CD4-positive, alpha-beta memory T cell (primary cell): ENCODE measurements at places on chromosomes 16 and 17.

GRCh38 chr16:87790292-87791100 is 24.7 kb upstream of the KLHDC4 start:
- DNase-seq = no peak

DNA sequence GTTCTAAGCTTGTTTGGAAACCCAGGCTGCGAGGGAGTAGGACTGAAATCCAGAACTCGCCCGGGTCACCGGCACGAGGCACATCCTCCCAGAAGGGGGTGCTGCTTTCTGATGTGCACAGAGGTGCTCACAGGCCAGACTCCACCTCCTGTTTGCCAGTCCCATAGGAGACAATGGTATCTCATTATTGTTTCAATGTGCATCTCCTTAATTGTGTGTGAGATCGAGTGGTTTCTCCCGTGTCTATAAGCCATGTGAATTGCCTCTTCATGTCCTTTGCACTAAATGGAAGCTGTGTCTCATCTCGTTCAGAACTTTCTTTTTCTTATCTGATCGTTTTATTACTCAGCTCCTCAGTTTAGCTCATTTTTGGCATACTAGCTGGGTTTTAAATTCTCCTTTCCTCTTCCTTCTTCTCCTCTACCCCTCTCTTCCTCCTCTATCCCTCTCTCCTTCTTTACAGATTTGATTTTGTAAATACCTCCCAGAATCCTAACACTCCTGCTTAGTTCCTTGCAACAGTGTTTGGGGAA is 32.1 kb upstream of the PRKCB start:
- DNase-seq = peak; percentile 69

GRCh38 chr16:68416057-68417046 is 32.0 kb downstream of the SMPD3 start:
- no peak for DNase-seq

- no peak for DNase-seq
Measured at GRCh38 chr16:80051040-80051439, 450.5 kb upstream of the MAF start.

GRCh38 chr16:2237102-2237482 is 848 bp downstream of the DNASE1L2 start:
- no peak for DNase-seq

GRCh38 chr17:42438600-42439567 is 15.8 kb upstream of the CAVIN1 start:
- peak; percentile 38 for DNase-seq

GRCh38 chr16:28040039-28040438 is 23.5 kb downstream of the GSG1L start:
- no peak for DNase-seq

DNA sequence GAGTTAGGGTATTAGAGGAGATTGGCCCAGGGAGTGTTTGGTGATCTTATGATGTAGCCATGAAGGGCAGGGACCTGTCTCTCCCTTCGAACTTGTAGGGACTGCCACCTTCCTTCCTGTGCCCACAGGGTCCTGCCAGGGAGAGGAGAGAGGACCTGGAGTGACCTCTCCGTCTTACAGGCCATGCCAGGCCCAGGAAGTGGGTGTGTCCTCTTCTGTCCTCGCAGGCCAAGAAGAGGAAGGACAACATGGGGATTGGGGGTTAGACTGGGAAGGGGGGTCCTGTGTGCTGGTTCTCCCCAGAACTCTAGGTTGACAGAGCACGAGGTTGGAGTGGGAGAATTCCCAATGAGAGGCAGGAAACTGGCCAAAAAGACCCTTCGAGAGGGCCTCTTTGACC is 43.4 kb upstream of the TAC4 start:
- no peak for DNase-seq

- DNase-seq = peak; percentile 79
Measured at GRCh38 chr16:26598061-26598460, 468.7 kb upstream of the C16orf82 start.
